IPS DF 6.9 (cell line): ENCODE measurements at places on chromosomes 2 and 18.
A peak's percentile ranks its signal among the peaks of the same experiment; 100 is the strongest.

DNA sequence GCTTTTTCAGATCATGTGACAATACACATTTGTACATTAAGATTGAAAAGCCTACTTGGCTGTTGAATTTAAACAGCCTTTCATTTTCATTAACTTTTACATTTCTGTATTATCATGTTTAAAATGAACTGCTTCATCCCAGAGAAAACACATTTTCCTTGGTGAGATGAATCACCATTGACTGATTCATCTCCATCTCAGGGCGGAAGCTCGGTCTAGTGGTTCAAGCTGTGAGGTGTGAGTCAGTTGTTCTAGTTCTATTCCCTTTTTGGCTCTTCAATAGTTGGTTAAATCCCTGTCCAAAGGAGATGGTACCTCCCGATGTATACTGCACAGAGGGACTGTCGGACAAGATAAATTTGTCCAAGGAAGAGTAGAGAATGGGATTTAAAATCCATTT, 189.7 kb downstream of the ADCYAP1 start:
- DNase-seq: no peak

DNA sequence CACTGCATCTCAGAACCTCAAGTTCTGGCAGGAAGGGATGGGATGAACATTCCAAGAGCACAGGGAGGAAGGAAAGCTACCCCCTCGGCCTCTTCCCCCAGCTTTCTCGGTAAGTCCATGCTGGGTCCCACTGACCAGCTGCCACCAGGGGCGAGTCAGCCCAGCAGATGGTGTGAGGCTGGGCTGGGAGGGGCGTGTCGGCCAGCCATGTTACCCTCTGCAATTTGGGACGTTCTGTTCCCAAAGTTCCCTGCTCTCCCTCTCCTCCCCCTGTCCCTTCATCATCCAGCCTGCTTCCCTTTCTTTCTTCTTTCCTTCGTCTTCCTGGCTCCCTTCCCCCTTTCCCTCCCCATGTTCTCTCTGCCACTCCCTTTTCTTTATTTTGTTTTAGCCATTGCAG, 74.3 kb upstream of the TNP1 start:
- no peak for DNase-seq

- no peak for DNase-seq
Observed at GRCh38 chr2:173407176-173407575, 52.5 kb downstream of the CDCA7 start.

GRCh38 chr2:20506201-20506685, 59.4 kb downstream of the RHOB start:
- no peak for DNase-seq

DNA sequence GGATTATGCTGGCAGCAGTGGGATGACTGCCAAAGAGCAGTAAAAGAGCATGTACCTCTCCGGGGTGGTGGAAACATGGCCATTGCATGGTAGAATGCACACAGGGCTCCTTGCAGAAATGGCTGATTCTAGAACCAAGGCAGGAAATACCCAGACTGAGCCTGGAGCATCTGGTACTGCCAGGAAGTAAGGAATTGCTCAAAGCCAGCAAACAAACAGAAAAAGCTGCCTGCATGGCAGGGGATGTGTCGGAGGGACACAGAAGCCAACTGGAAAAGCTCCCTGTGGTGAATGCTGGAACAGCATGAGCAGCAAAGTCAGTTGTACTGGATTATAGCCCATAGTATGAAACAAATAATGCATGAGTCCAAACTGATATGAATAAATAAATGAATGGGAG, 78.0 kb upstream of the NFATC1 start:
- no peak for DNase-seq

GRCh38 chr2:152466980-152467676, 132.2 kb downstream of the FMNL2 start:
- no peak for DNase-seq

- no peak for DNase-seq
Observed at GRCh38 chr2:168432565-168433186, 23.4 kb upstream of the CERS6 start.

- no peak for DNase-seq
Observed at GRCh38 chr2:234050455-234051135, at the start of gene SPP2. SPP2 (plus strand) TSS chr2:234050702; CDS start chr2:234050787, 85 bp downstream.

DNA sequence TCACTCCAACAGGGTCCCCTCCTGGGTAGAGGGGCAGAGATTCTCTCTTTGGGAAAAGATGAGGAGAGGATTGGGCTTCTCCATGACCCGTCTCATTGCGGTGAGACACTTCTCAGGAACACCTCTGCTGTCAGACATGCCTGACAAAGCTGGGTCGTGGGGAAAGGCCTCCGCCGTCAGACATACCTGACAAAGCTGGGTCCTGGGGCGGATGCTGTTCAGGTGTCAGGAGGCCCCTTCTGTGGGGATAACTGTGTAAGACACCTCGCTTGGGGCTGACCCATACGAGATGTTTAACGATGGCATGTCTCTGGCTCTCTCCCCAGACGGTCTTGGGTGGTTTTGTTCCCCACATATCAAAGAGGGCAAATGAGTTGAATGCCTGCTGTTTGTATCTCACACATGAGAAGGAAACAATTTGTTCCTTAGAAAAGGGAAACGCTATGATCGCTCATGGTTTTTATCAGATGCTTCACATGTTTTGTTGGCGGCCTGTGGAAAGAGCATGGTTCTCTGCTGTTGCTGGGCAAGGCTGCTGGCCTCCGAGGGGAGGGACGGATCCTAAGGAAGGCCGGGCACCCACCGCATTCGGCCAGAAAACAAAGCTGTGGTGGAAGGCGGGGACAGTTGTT, 40.8 kb upstream of the PXDN start:
- DNase-seq: no peak

- no peak for DNase-seq
Observed at GRCh38 chr2:214135966-214136365, 274.9 kb upstream of the VWC2L start.

DNA sequence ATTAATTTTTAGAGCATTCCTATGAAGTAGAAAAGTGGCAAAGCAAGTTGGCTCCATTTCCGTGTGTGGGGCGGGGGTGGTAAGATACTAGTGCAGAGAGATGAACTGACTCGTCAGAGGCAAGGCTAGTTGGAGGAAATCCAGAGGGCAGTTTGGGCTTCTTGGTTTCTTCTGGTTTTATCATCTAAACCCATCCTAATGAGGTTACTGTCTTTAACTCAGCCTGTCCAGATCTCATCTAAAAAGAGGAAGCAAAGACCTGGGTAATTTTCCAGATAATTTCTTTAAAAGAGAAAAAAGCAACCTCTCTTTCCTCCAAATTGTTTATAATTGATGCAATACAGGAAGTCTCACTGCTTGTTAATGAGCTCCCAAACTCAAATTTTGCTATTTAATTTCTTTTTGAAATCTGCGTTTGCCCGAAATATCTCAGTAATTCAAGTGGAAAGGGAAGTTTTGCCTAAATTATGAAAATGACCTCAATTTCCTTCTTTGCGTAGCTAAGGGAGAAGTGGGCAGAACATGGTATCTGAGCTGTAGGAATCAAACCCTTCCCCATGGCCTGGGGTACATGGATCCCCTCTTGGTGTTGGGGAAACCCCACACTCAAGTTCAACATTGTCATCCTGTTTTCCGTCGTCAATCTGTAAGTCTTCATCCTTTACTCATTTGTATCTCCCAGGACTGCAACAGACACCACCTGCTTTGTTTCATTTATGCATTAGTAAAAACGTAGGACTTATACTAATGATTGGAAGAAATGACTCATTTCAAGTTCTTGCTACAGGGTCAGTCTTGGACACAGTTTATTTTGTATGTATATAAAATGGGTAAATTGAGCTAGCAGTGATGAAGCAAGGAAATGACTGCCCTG, 89.1 kb upstream of the KLF7 start:
- no peak for DNase-seq

- DNase-seq: peak; percentile 64
Observed at GRCh38 chr2:231191896-231192872, 6.2 kb upstream of the ARMC9 start.

GRCh38 chr2:191023235-191023679, 9.3 kb upstream of the STAT1 start:
- DNase-seq: no peak

DNA sequence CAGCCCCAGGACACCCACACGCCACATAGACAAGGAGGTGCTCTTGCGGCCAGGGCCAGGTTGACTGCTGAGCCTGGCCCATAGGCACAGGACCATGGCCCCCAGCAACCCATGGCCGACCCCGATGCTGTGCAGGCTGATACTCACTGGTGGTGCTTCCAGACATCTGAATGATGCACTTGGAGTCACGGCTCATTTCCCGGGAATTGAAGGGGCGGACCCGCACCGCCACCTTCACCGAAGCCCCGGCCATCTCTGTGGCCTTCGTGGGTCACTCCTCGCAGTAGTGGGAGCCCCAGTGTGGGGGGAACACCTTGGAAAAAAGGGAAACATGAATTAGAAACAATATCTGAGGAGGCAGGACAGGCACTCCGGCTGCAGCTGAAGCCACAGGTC, 22.5 kb downstream of the KIF1A start:
- DNase-seq: no peak

GRCh38 chr2:96095116-96095636, 21.2 kb downstream of the ADRA2B start:
- DNase-seq: no peak

DNA sequence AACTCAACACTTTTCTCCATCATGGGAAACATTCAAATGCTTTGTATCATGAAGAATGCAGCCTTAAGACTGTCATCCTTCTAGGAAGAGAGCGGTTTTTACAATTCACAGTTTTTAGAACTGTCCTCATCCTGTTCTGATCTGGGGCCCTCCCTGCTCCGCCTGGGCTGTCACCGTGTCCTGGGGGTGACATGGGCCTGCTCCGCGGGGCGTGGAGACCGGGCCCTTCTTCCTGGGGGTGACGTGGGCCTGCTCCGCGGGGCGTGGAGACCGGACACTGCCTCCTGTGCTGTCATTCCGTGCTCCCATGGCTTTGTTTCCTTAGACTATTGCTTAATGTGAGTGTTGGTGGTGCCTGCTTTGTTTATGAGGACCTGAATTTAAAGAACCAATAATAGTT, 122.8 kb downstream of the TMEM18 start:
- DNase-seq: no peak

- DNase-seq: no peak
Observed at GRCh38 chr2:145765874-145766273, 1246.0 kb upstream of the ZEB2 start.

DNA sequence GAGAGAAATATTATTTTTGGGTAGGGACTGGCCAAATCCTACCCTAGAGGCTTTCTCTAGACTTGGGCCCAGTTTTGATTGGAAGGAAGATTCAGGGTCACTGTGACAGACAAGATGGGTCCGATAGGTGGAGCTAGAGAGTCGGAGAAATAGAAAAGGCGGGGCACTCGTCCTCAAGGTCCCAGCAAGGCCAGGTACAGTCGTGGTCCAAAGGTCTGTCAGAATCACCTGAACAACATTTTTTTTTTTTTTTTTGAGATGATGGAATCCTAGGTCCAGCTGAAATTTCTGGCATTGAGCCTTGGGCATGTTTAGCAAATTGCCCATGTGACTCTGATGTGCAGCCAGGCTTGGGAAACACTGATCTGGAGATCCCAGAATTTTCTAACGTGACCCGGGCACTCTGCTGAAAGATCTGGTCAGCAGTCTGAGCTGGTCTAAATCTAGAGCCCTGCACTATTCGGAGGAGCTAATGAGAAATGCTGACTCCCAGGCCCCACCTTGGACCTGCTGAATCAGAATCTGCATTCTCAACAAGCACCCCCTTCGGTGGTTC, 23.0 kb upstream of the NTSR2 start:
- DNase-seq: no peak

GRCh38 chr2:11056614-11057013, 98.7 kb upstream of the SLC66A3 start:
- no peak for DNase-seq

DNA sequence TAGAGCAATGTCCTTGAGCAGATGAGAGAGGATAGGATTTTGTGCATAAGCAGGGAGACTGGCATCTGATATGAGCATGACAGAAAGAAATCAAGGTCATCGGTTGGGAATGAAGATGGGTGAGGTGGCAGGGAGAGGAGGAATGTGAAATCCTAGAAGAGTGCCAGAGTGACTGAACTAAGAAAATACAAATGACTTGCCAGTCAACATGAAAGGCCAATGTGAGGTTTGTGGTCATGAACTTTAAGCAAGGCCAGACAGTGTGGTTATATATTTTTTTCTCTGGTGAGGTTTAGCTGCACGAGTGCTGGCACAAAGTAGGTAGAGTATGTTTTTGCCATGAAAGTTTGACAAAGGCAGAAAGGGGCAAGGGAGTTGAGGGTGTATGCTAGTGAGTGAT, 21.2 kb downstream of the QPCT start:
- no peak for DNase-seq

DNA sequence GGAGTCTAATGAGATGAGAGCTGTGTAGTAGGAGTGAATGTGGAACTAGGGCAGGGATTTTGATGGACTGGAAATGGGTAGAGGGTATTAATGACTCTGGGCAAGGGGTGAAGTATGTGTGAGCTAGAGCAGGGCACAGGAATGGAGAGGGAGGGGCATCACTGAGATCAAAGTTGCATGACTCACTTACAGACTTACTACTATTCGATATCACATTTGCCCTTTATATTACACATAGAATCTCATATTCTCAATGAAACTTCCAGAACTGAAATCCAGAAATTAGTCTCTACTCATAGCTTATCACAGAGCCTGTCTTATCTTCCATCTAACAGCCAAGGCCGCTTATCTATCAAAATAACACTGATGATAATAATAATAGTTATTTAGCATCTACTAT, 20.0 kb upstream of the ITGB6 start:
- DNase-seq: no peak

- DNase-seq: no peak
Observed at GRCh38 chr2:97737421-97738178, 24.2 kb downstream of the ZAP70 start.

- DNase-seq: no peak
Observed at GRCh38 chr2:233256048-233256447, 4.6 kb downstream of the ATG16L1 start.

DNA sequence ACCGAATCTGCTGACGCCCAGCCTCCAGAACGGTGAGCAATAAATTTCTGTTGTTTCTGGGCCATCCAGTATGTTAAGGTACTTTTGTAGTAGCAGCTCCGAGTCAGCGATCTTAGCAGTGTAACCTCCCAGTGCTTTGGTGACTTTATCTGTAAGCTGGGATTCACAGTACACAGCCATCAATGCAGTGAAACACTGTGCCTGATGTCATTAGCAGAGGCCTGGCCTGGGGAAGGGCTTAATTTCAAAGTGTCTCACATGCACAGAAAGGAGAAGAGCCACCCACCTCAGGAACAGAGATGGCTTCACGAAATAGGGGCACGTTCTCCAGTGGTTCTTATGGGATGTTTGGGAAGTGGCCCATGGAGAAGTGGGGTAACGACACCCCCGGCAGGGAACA, 281.2 kb downstream of the PHLPP1 start:
- no peak for DNase-seq
